ENCODE measurements at places on chromosomes 3 and 15. TPM values are rescaled to one million over a fixed set of nuclear protein-coding genes. Genes with fewer than 3 reads are reported as not detected.

CYP1A1 gene
- 7.9 TPM for total RNA-seq

CILP gene
- total RNA-seq = not detected

CHCHD6 gene
- total RNA-seq = 24.8 TPM

GABRR3 gene
- 0.31 TPM for total RNA-seq

ZCWPW2 gene
- 0.53 TPM for total RNA-seq

NAA50 gene
- 352 TPM for total RNA-seq

SMCO1 gene
- not detected for total RNA-seq

All from HepG2 (cell line).